ENCODE measurements at places on chromosomes 16 and 17.
A peak's percentile ranks its signal among the peaks of the same experiment; 100 is the strongest.

DNA sequence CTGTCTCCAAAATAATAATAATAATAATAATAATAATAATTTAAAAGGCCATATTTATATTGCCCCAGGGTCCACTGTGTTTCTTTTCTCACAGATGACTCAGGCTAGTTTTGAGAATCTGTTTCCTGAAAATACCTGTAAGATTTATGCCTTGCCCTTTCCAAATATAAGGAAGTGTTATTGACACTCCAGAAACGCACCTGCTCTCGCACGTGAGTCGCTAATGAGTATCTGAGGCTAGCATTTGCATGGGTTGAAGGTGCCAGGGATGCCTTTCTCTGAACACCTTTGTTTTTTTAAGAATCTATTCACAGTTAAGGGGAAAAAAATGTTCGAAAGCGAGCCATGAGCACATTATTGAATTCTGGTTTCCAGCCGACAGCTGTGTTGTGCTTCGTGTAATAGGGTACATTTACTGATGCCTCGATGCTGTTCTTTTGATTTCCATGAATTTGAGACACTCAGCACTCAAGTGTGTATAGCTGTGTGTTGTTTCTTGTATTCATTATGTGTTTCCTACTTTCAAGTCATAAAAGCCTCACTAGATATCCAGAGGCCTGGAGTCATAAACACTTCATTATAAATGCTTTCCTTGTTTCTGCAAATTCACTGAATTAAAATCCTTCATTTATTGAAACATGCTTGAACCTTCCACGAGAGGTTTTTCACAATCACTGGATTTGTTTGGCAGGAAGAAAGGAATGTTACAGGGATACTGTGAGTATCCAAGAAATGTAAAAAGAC lies 45.0 kb upstream of the NOL11 start:
- no peak for DNase-seq

- peak; percentile 39 for DNase-seq
Measured at GRCh38 chr16:85461814-85462713, 151.1 kb upstream of the GSE1 start.

GRCh38 chr17:1638624-1639300 lies 6.8 kb downstream of the SCARF1 start:
- no peak for DNase-seq

DNA sequence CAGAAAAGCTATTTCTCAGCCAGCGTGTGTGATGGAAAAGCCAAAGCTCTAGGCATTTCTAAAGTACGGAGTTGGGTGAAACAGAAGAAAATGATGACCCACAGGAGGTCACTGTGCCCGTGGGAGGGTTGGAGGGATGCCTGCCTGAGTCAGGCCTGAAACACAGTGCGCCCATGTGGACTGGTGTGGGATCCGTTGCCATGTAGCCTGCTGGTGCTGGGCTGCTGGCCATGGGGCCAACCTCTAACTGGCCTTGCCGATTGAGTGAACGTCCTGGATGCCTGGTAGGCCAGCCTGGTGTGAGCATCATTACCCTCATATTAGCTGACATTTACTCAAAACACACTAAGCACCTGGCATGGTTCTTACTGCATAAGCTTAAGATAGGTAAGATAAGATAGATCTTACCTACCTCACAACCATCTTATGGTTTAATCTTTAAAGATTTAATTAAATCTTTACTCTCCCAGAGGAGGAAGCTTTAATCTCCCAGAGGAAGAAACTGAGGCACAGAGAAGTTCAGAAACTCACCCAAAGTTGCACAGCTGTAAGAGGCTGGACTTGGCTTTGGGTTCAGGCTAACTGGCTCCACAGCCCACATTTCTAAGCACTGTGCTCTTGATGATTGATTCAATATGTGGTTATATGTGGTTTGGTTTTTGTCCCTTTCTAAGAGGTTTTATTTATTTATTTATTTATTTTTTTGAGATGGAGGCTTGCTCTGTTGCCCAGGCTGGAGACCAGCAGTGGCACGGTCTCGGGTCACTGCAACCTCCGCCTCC lies 15.7 kb downstream of the MGAT5B start:
- peak; percentile 53 for DNase-seq

DNA sequence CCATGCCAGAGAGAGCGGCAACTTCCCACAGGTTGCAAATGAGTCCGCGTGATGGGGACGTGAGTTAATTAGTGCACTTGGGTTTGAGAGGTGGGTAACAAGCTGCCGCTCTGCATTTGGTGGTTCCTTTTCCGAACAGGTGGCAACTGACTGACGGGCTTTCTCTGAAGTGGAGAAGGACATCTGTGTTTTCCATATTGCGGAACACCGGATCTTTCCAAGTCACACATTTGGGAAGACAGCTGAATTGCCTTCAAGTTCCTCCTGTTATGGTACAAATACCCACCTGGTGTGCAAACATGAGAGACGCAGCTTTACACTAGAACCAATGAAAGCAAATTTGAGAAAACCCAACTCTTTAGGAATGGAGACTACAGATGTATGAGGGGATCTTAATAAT lies 451.3 kb upstream of the ZFHX3 start:
- no peak for DNase-seq

- DNase-seq: no peak
Measured at GRCh38 chr16:77910021-77910420, 112.3 kb upstream of the CLEC3A start.

- no peak for DNase-seq
Measured at GRCh38 chr16:50614955-50615724, 66.0 kb downstream of the SNX20 start.

- DNase-seq: peak; percentile 73
Measured at GRCh38 chr17:78378225-78379130, at the start of gene PGS1. PGS1 (plus strand) TSS chr17:78378649; CDS start chr17:78378666, 17 bp downstream.

- no peak for DNase-seq
Measured at GRCh38 chr17:40343219-40344119, 21.1 kb downstream of the GJD3 start.

DNA sequence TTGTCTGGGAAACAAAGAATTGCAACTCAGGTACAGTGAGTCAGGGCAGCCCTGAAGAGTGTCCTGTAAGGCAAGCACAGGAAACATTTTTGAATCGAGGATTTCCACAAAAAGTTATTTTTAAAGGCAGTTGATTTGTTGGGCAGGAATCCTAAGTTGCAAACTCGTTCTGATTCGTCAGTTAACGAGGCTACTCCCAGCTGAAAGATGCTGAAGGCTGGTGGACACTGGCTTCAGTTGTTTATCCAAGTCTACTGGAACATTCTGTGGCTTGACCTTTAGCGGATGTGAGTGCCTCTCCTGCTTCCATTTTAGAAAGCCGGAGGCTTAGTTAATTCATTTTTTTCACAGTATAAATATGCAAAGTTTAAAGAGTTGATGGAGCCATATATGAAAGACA lies 84.2 kb downstream of the KCNJ12 start:
- DNase-seq: no peak

GRCh38 chr17:58338841-58339754 lies 10.5 kb upstream of the TSPOAP1 start:
- peak; percentile 80 for DNase-seq

DNA sequence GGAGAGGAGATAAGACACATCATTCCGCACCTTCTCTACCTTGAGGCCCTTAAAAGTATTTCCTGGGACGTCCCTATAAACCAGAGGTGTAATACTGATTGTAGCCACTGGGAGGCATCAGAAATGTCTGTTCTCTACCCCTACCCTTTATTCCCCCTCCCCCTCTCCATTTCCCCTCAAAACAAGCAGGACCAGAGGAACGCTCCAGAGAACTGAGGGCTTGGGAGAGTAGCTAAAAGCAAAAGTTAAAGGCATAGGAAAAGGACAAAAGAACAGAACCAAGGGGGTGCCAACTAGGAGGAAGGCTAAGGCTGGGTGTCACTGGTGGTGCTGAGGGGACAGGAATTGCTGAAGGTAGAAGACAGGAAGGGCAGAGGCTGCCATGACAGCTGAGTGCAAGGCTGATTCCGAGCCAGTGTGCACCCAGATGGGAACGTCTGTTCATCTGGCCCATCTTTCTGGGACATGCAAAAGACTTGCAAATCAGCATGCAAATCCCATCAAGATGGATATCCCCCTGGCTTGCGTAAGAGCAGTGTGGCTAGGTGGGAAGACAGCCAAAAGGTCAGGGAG lies 6.7 kb downstream of the CAMTA2 start:
- peak; percentile 46 for DNase-seq

DNA sequence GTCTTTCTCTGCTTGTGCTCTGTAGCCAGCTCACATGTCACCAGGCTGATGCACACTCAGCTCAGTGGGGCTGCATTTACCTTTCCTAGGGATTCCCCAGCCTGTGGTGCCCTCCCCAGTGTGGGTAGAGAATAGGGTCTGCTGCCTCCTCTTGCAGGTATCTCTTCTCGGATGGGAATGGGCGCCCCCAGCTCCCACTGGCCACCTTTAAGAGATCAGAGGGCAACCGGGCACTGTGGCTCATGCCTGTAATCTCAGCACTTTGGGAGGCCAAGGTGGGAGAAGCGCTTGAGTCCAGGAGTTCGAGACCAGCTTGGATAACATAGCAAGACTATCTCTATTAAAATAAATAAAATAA lies 3.3 kb downstream of the XYLT2 start:
- no peak for DNase-seq

- DNase-seq: no peak
Measured at GRCh38 chr16:89658221-89658879, 714 bp downstream of the SPATA33 start.

DNA sequence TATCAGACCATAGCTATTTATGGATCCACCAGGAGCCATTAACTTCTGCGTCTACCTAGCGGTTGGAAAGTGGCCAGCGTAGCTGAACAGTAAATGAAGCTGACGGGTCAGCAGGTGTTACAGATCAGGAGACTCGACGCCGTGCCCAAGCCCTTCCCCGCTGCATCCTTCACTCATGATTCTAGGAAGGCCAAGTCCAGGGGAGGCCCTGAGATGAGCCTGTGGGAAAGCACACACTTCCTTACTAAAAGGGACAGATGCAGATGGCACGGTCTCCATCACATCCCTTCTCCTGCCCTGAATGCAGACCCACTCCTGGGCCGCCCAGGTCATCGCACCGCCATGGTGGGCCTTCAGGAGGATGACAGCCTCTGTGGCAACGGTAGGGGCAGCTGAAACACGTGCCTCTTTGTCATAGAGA lies 67.7 kb upstream of the DNAH17 start:
- no peak for DNase-seq

DNA sequence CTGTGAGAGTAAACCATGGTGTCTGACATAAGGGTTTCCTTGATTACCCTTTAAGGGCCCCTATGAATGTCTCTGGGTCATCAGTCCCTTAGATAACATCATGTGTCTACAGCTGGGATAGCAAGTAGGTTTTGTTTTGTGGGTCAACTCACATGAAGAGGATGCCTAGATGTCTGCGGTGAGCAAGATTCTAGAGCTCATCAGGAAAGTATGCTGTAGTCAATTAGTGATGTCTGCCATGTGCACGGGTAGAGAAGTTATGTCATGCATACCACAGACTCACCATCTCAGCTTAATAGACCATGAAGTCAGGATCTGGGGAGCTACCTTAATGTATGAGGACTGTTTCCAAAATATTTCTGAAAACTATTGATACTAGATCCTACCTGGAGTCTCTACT lies 57.5 kb downstream of the CDH13 start:
- DNase-seq: peak; percentile 58

DNA sequence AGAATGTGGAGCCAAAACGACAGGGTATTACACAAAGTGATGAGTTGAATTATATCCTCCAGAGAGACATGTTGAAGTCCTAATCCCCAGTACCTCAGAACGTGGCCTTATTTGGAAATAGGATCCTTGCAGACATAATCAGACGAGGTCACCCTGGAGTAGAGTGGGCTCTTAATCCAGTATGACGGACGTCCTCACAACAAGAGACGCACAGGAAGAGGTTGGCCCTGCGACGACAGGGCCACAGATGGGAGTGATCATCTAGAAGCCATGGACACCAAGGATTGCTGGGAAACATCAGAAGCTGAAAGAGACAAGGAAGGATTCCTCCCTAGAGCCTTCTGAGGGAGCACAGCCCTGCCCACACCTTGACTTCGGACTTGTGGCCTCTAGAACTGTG lies 142.4 kb upstream of the AXIN2 start:
- no peak for DNase-seq

GRCh38 chr17:15256689-15257088 lies 8.4 kb downstream of the PMP22 start:
- DNase-seq: no peak

DNA sequence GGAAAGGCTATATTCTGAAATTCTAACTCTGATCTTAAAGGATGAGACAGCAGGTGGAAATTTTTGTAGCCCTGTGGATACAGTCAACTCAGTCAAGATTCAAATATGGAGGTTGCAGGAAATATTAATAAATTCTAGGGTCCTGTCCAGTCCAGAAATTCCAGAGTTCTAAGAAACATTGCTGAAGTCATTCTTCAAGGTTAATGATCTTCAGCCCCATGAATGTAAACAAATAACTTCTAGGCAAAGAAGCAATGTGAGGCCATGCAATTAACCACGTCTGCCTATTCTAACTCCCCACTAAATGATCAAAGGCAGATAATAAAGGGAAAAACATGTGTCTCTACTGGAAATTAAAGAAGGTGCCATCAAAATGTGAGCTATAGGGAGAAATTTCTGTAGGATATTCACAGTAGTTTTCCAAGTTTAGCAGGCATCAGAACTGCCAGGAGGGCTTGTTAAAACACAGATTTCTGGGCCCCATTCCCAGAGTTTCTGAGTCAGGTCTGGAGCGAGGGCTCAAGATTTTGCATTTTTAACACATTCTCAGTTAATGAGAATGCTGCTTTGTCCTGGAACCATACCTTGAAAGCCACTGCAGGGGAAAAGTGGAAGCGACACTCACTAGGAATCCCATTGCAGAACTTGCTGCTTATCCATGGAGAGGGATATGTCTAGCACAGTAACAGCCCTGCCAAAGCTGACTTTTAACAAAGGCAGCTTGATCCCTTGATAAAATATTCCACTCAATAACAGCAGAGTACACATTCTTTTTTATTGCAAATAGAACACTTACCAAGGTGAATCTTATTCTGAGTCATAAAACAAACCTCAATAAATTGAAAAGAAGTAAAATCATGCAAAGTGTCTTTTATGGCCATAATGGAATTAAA lies 61.8 kb downstream of the DNAH3 start:
- DNase-seq: peak; percentile 71

DNA sequence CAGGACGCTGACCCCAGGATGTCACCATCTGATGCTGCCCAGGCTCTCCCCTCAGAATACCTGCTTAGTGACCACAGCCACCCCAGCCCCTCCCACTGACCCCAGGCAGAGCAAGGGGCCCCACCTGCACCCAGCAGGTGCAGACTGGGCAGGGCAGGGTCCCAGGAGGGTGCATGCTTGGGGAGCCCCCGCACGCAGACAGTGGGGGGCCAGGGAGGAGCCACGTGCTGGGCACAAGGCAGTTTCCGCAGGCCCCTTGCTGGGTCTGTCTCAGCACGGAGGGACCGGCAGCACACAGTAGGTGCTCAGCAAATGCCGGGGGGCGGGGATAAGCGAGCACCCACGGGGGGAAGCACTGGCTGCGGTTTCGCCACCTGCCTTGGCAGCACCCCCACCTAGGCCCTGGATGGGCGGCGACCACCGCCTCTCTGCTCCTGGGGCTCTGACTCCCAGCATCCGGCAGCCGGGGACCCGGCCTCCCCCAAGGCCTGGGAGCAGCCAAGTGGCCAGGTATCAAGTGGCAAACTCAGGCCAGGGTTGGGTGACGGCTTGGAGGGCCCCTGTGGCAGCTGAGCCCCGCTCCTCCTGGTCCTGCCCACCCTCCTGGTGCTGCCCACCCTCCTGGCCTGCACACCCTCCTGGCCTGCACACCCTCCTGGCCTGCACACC lies 18.7 kb upstream of the SSTR5 start:
- DNase-seq: no peak

GRCh38 chr16:82229800-82230619 lies 60.0 kb upstream of the MPHOSPH6 start:
- DNase-seq: peak; percentile 73
